ENCODE measurements at places on chromosomes 16 and 17. TPM values are rescaled to one million over a fixed set of nuclear protein-coding genes. Genes with fewer than 3 reads are reported as not detected.

DNA sequence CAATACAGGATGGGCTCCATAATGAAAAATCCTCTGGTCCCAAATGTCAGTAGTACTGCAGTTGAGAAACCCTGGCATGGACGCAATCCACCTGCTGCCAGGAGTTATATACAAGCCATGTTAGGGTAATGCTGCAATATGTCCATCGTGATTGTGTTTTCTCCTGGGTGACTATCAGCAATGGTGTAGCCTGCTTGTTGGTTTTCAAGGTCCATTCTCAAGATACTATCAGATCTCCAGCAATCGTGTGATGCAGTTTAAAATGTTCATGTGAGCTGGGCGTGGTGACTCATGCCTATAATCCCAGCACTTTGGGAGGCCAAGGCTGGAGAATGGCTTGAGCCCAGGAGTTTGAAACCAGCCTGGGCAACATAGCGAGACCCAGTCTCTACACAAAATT is 24.0 kb downstream of the ABCC1 start:
- no peak for DNase-seq

- DNase-seq: peak; percentile 6
Measured at GRCh38 chr16:1788095-1788707, 5.3 kb downstream of the IGFALS start.

Gene TMC8
- 1.6 TPM for total RNA-seq

Gene WNT9B
- not detected for total RNA-seq

Gene SLC52A1
- not detected for total RNA-seq

- no peak for DNase-seq
Measured at GRCh38 chr16:2450535-2450934, 9.4 kb upstream of the TEDC2 start.

GRCh38 chr16:73544826-73545225 is 496.9 kb upstream of the ZFHX3 start:
- no peak for DNase-seq

DNA sequence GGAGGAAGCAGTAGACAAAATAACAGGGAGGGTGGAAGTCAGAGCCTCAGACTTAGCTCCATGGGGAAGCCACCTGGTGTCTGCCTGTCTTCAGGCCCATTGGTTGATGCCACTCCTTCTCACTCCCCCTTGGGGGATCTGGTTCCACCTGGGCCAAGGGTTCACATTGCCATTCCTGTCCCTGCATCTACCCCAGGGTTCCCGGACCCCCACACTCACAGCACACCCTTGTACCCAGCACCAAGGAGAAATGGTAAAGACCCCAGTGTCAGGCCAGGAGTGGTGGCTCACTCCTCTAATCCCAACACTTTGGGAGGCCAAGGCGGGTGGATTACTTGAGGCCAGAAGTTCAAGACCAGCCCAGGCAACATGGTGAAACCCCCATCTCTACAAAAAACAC is 1.0 kb upstream of the CA7 start:
- DNase-seq: no peak

Measured in body of pancreas (tissue), 4 donors.